ENCODE measurements at places on chromosomes 11 and 22.

DNA sequence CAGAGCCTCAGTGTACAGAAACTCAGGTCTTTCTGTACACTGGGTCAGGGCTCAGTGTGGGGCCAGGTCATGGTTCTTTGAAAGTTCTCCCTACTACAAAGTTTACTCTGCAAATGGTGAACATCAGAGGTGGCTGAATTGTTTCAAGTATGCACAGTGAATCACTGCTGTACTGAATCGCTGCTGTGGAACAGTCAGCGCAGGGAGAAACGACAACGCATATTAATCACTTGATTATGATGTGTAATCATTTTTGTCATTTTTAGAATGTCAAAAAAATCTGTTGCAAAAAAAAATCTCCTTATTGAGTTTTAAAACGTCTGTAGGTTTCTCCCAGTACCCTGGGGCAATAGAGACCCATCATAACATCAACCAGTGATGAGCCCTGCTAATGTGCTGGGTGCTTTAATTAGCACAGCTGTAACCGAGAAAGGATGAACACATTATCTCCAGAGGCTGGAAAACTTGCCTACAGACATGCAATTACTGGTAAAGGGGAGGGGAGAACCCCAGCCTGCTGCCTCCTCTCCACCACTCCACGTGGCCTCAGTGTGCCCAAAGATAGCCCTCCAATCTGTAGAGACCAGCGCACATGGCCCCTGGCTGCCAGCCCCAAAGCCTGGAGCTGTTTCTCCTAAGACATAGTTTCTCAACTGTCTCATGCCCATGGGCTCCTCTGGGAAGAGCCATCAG lies 12.8 kb downstream of the ARRB1 start:
- DNase-seq: no peak

DNA sequence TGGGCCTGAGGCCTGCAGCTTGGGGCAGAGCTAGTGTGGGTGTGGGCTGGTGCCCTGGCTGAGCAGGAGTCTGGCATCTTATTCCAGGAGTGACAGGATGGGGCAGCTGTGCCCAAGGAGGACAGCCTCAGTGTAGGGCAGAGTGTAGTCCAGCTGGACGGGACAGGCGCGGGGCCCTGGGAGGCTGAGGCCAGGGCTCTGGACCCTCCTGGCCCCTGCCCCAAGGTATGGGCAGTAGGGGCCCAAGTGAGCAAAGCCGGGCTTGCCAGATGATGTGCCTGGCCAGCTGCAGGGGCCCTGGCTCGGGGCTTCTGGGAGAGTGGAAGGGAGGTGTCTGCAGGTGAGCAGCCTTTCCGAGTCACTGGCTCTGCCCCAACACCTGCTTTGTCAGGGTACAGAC lies 1190.9 kb downstream of the BRD1 start:
- DNase-seq: no peak

GRCh38 chr11:2380807-2381350 lies 3.8 kb downstream of the CD81 start:
- DNase-seq: no peak

DNA sequence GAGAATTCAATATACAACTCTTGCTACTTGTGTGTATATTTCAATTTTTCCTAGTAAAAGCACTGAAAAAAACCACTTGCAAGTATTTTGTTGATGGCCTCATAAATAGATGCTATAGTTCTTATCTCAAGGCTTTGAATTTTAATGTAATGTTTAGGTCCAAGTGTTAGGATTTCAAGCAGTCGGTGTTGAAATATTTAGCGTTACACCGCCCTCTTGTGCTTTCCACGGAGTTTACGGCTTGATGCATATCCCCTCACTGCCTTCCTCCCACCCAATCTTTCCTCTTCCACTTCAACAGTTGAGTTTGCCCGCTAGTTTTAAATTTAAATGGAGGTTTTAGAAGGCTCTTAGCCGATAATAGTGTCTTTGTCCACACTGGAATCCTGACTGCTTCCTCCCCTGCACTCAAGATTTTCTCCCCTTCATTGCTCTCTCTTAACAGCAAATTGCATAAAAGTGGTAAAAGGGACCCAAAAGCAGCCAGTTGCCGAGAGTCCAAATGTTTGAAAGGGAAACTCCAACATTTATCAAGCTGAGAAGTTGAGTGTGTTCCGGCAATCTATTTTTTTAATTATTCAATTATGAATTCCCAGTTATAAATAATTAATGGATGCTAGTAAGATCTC lies 25.9 kb upstream of the HTATIP2 start:
- peak; percentile 45 for DNase-seq

GRCh38 chr11:130213143-130213978 lies 53.8 kb downstream of the ST14 start:
- no peak for DNase-seq

- DNase-seq: no peak
Measured at GRCh38 chr22:46775850-46776826, 13.7 kb downstream of the TBC1D22A start.

DNA sequence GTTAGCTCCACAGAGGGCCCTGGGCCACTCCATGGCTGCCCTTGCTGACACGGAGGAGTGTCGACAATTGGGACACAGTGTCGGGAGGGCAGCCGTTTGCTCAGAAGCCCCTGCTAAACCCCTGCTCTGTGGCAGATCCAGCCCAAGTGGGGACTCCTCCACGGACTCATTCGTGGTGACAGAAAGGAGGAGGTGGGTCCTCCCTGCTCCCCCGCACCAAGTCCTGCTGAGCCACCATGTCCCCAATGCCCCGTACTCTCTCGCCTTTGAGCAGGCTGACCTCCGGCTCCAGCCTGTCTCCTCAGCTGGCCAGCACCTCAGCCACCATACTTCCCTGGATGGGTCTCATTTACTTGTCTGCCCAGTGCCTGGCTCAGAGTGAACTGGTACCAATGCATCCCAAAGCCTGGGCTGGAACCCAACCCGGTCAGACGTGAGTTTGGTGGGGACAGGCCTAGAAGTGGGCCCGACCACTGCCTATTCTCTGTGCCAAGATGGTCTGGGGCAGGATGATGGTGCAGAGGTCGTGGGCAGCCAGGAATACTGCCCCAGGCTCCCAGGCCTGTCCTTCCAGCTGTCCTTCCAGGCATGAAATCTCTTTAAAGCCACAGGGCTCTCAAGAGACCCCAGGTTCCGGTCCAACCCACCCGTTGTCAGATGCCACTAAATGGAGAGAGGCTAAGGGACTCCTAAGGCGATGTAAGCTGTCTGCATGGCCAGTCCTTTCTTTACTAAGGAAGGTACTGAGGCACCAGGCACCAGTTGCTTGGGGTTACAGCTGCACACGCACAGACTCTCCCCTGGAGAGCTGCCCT lies 4.3 kb downstream of the CBX6 start:
- DNase-seq: no peak

DNA sequence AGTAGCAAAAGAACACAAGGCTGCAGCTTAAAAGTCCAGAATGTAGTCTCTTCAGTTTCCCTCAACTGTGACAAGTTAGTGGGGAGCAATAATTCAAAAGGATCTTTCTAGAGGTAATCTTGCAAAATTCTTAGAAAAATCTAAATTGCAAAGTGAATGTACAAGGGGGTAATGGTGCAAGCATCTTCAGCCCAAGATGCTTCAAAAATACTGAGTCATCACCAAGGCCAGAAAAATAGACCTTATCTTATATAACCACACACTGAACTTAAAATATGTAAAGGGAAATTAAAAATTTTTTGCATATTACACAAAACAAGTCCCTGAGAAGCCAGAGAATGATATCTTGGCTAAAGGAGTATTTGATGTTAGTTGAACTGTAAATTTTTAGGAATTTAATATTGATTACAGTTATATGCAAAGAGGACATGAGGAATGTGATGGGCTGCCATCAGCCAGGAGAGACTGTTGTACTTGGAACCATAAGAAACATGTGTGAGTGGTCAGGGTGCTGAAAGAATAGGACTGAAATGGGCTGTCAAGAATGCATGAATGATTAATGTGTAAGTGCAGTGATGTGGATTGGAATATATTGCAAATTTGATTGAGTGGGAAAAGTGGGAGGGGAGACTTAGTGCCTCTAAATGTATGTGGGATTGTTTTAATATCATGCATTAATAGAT lies 85.7 kb upstream of the LIN7C start:
- no peak for DNase-seq

DNA sequence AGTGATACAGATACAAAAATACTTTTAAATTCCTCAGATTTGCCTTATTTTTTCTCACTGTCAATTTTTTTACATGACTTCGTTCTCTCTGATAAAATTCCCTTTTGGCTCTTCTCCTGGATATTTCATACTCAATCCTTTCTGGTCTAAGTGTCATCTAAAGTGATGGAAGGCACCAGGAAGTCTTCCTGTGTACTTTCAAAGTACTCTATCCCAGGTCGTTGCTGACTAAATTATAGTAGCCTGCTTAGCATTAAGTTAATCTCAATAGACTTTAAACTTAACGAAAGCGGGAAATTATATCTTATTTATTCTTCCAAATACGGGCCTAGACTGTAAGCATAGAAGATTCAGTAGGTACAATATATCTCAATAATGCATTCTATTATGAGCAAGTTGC lies 67.8 kb downstream of the CASP12 start:
- no peak for DNase-seq

- no peak for DNase-seq
Measured at GRCh38 chr11:17609291-17610084, 62.4 kb downstream of the OTOG start.

DNA sequence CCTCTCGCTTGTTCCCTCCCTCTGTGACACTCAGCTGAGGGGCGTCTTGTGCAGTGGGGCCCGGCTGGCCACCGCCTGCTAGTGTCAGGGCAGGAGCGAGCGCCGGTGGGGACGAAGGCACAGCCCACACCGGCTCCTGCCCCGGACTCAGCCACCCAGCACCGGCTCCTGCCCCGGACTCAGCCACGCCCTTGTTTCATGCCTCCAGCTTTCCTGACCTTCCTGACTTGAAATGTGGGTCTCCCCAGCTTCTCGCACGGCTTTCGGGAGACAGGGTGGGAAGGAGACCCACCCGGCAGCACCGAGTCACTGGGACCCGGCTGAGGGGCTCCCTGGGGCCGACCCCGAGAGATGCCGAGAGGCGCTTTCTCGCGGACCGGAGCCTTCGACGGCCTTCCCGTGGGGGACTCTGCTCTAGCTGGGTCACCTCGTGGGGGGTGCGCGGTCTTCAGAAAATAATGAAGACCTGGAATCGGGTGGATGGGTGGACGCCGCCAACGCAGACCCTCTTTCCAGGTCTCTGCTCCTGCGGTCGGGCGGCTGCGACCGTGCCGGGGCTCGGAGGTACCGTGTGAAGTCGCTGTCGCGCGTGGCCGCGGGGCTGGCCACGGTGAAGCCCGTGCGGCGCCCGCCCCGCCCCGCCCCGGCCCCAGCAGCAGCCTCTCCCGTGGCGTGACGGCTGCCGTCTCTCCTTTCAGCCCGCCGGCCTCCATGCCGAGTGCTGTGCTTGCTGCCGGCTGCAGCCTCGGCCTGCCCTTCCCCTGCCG lies 10.2 kb downstream of the GLB1L2 start:
- DNase-seq: no peak

DNA sequence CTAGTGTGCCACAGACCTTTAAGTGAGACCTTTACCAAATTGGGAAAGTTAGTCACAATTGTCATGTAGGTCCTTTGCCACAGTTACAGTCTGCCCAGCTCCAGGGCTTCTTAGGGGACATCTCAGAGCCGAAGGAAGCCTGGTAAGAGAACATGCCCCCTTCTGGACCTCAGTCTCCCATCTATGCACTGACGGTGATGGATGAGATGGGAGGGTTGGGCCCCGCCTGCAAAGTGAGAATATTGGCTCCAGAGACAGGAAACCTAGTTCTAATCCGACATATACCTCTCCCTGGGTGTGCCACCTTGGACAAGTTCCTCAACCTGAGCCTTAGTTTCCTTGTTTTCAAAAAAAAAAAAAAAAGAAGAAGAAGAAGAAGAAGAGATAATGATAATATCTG lies 85.1 kb upstream of the NAV2 start:
- no peak for DNase-seq

- no peak for DNase-seq
Measured at GRCh38 chr22:23762842-23763578, at the start of gene C22orf15. C22orf15 (plus strand) TSS chr22:23762990; CDS start chr22:23763307, 317 bp downstream.

- peak; percentile 40 for DNase-seq
Measured at GRCh38 chr11:64449381-64450167, 90.6 kb downstream of the RPS6KA4 start.

DNA sequence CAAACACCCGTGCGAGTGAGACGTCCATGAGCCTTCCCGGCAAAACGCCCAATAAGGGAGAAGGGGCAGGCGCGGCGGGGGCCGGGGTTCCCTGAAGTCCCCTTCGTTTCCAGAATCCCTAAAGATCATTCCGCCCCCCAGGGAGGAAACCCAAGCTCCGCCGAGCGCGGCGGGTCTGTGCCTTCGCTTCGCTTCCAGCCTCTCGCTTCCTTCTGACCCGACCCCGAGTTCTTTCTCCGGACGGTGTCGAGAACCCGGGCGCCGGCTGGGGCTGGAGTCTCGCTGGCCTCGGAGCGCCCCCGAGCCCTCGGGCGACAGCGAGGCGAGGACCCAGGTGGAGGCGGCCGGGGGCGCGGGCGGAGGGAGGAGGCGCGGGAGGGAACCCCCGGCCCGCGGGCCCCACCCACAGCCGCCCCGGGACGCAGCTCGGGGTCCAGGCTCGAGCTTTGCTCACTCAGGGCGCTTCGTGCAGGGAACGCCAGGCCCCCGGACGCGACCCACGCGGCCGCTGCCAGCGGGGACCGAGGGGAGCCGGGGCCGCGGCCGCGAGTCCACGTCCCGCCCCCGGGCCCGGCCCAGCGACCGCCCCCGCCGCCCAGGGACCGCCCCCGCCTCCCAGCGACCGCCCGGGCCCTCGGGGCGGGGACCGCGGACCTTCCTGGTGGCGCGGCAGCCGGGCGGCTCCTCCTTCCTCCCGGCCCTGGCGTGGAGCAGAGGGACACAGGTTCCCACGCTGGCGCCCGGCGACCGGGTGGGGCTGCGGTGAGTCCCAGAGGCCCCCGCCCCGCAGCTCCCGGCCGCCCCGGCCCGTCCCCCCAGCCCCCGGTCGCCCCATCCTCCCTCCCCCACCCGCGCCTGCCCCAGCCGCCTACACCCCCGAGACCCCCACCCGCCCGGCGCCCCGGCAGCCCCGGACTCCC lies at the start of gene PGGHG:
TSS of gene PGGHG (plus strand) at position 649 of the 920 bp plus-strand sequence. CDS start 691 bp downstream, outside the sequence.
- no peak for DNase-seq

- no peak for DNase-seq
Measured at GRCh38 chr22:40733919-40734318, 54.6 kb downstream of the MCHR1 start.

DNA sequence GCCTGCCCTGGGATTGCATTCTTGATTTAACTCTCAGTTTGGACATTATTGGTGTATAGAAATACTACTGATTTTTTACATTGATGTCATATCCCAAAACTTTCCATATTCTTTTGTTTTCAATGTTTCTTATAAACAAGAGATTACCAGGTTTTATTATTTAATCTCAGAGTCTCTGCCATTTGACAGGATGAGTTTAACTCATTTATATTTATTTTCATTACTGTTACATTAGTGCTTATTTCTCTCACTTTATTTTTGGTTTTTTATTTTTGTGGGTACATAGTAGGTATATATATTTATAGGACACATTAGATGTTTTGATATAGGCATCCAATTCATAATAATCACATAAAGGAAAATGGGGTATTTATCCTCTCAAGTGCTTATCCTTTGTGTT lies 9.1 kb upstream of the SCGB1D4 start:
- no peak for DNase-seq

- DNase-seq: no peak
Measured at GRCh38 chr11:9687711-9688477, 24.0 kb downstream of the SWAP70 start.
